ENCODE measurements at places on chromosomes 7 and 10. TPM values are rescaled to one million over a fixed set of nuclear protein-coding genes. Genes with fewer than 3 reads are reported as not detected.

The HOXA13 gene
- not detected for total RNA-seq

The GSTO2 gene
- 50.1 TPM for total RNA-seq

The CEP55 gene
- total RNA-seq: 63.8 TPM

The ANXA8 gene
- 275 TPM for total RNA-seq

The TSC22D4 gene
- total RNA-seq: 33.3 TPM

The C7orf57 gene
- total RNA-seq: 2.3 TPM

The TUBAL3 gene
- 1.5 TPM for total RNA-seq

The KCNMA1 gene
- total RNA-seq: 1.3 TPM

The GIMAP1 gene
- total RNA-seq: not detected

The PTN gene
- total RNA-seq: not detected

The GCK gene
- total RNA-seq: 0.34 TPM

The RBM20 gene
- not detected for total RNA-seq

The OR2A42 gene
- not detected for total RNA-seq

The UNC5B gene
- 12.6 TPM for total RNA-seq

The LIPJ gene
- not detected for total RNA-seq

All from hair follicular keratinocyte (primary cell).